ENCODE measurements at places on chromosomes 5 and 9. TPM values are rescaled to one million over a fixed set of nuclear protein-coding genes. Genes with fewer than 3 reads are reported as not detected.

CCL27 gene
- 1.1 TPM for polyA plus RNA-seq

MCIDAS gene
- polyA plus RNA-seq: not detected

PIP5K1B gene
- polyA plus RNA-seq: 0.05 TPM

ISCA1 gene
- 37.4 TPM for polyA plus RNA-seq

HACD4 gene
- 7.3 TPM for polyA plus RNA-seq

SLC6A19 gene
- polyA plus RNA-seq: not detected

OLFML2A gene
- polyA plus RNA-seq: 1.1 TPM

FBP2 gene
- polyA plus RNA-seq: not detected

OCLN gene
- 4.6 TPM for polyA plus RNA-seq

FOXD4L5 gene
- 0.01 TPM for polyA plus RNA-seq

GOLGA1 gene
- polyA plus RNA-seq: 7.6 TPM

TMC1 gene
- 0.24 TPM for polyA plus RNA-seq

BRD9 gene
- 14.4 TPM for polyA plus RNA-seq

SHISAL2B gene
- polyA plus RNA-seq: not detected

SLC25A48 gene
- polyA plus RNA-seq: not detected

TYRP1 gene
- 0.50 TPM for polyA plus RNA-seq

GABRB2 gene
- polyA plus RNA-seq: not detected

SLC6A7 gene
- not detected for polyA plus RNA-seq

MARCOL gene
- not detected for polyA plus RNA-seq

ADGRD2 gene
- not detected for polyA plus RNA-seq

SELENOP gene
- 11.2 TPM for polyA plus RNA-seq

IL5 gene
- not detected for polyA plus RNA-seq

TJP2 gene
- polyA plus RNA-seq: 65.5 TPM

FRMD3 gene
- polyA plus RNA-seq: 0.07 TPM

PCDHGC4 gene
- polyA plus RNA-seq: 0.12 TPM

PRKACG gene
- not detected for polyA plus RNA-seq

ADAMTS12 gene
- polyA plus RNA-seq: 0.49 TPM

SPATA31A3 gene
- not detected for polyA plus RNA-seq

RNF180 gene
- 2.8 TPM for polyA plus RNA-seq

FOXD4L6 gene
- 0.03 TPM for polyA plus RNA-seq

C9orf78 gene
- polyA plus RNA-seq: 66.5 TPM

F2RL1 gene
- 131 TPM for polyA plus RNA-seq

CDC20B gene
- 0.03 TPM for polyA plus RNA-seq

WDR38 gene
- polyA plus RNA-seq: not detected

FRRS1L gene
- polyA plus RNA-seq: not detected

GGTA1 gene
- not detected for polyA plus RNA-seq

CCDC187 gene
- not detected for polyA plus RNA-seq

OR1J2 gene
- not detected for polyA plus RNA-seq

INSYN2B gene
- polyA plus RNA-seq: 0.73 TPM

PTGES gene
- 34.1 TPM for polyA plus RNA-seq

RLN2 gene
- polyA plus RNA-seq: 0.41 TPM

CKMT2 gene
- not detected for polyA plus RNA-seq

LECT2 gene
- polyA plus RNA-seq: not detected

CA9 gene
- polyA plus RNA-seq: 9.5 TPM

DMRT3 gene
- not detected for polyA plus RNA-seq
